ENCODE measurements at places on chromosomes 2 and 18. TPM values are rescaled to one million over a fixed set of nuclear protein-coding genes. Genes with fewer than 3 reads are reported as not detected.

- H3K36me3 ChIP-seq, result no peaks in the 10 kb centered on the region
- no peak for DNase-seq
- H3K27me3 ChIP-seq, result no peaks in the 10 kb centered on the region
- H3K27ac ChIP-seq, result no peak overlapping the region
- no peaks in the 10 kb centered on the region for H3K4me1 ChIP-seq
Measured at GRCh38 chr2:21013043-21013816, 30.6 kb downstream of the APOB start.

ZNF532 gene
- total RNA-seq, result 30.0 TPM

DNA sequence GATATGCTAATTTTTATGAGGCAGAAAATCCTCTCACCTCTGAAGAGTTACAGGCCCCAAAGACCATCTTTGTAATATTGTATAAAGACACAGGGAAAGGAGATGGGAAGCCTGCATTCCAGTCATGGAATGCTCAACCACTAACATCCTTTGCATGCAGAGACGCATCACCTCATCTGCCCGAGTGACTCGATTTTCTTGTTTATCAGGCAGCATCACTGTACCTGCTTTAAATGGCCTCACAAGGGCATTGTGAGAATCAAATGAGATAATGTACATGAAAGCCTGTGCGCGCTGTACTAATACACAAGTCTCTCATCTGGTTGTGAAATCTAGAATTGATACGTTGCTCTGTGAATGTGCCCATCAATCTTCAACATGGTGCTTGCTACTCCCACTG is 10.2 kb upstream of the TMEM247 start:
- no peak overlapping the region for H3K27ac ChIP-seq
- DNase-seq, result peak; percentile 48
- no peaks in the 10 kb centered on the region for H3K27me3 ChIP-seq
- no peak overlapping the region for H3K4me3 ChIP-seq
- H3K4me1 ChIP-seq, result no peaks in the 10 kb centered on the region

DNAJC27 gene
- total RNA-seq, result 2.0 TPM

IL1B gene
- 3.6 TPM for total RNA-seq

DNA sequence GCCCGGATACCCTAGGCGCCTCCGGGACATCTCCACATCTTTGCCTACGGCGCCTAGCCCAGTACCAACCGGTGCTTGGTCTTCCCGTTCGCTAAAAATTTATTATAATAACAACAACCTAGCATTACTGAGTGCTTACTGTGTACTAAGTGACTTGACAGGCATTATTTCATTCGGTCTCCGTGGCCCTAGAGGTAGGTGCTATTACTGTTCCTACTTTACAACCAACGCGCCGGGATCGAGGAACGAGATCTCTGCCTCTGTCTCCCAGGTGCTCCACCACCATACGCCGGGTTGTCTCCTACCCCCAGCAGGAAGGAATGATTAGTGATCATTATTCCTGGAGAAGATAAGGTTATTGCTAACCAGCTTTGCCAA is 657 bp upstream of the BIN1 start:
- peak overlapping the region; percentile 35 for H3K27ac ChIP-seq
- peaks cover 13% of the 10 kb centered on the region for H3K4me1 ChIP-seq
- peak overlapping the region; percentile 82 for H3K4me3 ChIP-seq
- H3K36me3 ChIP-seq, result no peaks in the 10 kb centered on the region
- peaks cover 7% of the 10 kb centered on the region for H3K27me3 ChIP-seq

CD226 gene
- total RNA-seq, result 1.1 TPM

DNA sequence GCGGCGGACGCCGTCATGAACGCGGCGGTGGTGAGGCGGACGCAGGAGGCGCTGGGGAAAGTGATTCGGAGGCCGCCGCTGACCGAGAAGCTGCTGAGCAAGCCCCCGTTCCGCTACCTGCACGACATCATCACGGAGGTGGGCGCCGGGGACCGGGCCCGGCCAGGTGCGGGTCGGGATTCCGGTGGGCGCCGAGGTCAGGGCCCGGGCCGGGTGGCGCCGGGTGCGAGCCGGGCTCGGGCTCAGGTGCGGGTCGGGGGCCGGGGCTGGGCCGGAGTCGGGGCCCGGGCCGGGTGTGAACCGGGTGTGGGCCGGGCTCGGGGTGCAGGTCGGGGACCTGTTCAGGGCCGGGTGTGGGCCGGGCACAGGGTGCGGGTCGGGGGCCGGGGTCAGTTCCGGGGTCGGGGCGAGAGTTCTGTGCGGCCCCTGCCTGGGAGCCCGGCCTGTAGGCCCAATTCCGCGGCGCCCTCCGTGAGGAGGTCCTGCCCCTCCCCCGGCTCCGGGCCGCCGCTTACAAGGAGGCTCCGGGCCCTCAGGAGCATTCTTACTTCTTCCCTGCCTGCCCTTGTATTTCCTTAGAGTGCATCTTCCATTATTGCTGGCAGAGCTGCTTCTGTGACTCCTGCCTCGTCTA is 447 bp downstream of the TRAF3IP1 start:
- no peak overlapping the region for H3K27ac ChIP-seq
- peaks cover 5% of the 10 kb centered on the region for H3K27me3 ChIP-seq
- H3K4me3 ChIP-seq, result peak overlapping the region; percentile 74
- peak; percentile 8 for DNase-seq
- H3K4me1 ChIP-seq, result peaks cover 7% of the 10 kb centered on the region

- no peak for DNase-seq
- H3K4me3 ChIP-seq, result no peak overlapping the region
- no peaks in the 10 kb centered on the region for H3K4me1 ChIP-seq
- H3K36me3 ChIP-seq, result no peaks in the 10 kb centered on the region
- H3K27me3 ChIP-seq, result no peaks in the 10 kb centered on the region
- H3K27ac ChIP-seq, result no peak overlapping the region
Measured at GRCh38 chr2:30869988-30870387, 62.7 kb upstream of the CAPN13 start.

TANC1 gene
- total RNA-seq, result 12.9 TPM

- no peaks in the 10 kb centered on the region for H3K36me3 ChIP-seq
- H3K27ac ChIP-seq, result no peak overlapping the region
- no peaks in the 10 kb centered on the region for H3K4me1 ChIP-seq
Measured at GRCh38 chr2:21633466-21633865, 509.7 kb downstream of the TDRD15 start.

DNA sequence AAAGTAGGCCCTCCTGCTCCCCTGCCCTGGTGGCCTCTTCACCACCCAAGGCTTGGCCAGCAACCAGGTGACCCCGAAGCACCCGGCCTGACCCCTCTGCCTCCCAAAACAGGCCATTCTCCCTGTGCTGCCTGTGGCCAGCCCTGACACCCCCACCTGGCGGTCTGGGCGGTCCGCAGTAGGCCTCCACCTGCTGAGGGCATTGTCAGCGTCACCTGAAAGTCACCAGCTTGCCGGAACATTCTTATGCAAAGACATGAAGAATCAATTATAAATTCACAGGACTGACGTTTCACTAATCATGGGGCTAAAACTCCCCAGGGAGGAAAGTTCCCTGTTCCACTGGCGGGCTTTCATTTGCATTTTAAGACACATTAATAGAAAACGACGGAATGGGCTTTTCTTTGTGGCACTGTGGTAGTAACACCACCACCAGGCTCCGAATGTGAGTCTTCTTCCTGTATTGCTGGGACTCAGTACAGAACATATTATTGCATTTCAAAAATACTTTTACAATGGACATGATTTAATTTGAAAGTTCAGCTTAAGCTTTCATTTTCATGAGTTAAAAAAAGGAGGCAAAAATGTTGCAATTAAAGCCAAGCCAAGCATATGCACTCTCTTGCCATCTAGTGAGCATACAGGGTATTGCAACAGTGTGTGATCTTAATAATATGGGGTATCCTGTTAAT is 57.4 kb downstream of the ADI1 start:
- H3K27ac ChIP-seq, result no peak overlapping the region
- no peak overlapping the region for H3K4me3 ChIP-seq
- peaks cover 22% of the 10 kb centered on the region for H3K36me3 ChIP-seq
- peak; percentile 65 for DNase-seq
- H3K27me3 ChIP-seq, result no peaks in the 10 kb centered on the region

DNA sequence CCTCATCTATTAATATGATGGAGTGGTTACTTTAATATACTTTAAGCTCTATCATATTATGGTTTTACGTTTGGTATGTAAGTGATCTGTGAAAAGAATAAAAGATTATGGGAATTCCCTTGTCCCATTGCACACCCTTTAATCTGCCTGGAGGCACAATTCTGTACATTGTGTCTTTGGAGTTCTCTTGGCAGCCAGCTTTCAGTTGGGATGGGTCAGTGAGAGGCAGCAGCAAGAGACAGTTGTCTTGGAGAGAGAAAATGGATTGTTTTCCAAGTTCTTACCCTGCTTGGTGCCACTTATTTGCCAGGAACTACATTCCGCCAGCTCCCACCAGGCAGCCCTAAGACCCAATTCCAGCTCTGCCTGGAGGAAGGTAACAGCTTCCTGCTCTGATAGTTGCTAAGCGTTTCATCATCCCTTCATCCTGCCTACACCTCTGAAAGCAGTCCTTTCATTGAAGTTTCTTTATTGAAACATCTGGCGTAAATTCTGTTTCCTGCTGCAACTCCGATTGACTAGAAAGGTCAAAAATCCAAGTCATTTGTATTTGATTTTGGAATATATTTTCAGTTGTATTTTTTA is 365.2 kb downstream of the AKAIN1 start:
- no peak overlapping the region for H3K27ac ChIP-seq
- DNase-seq, result no peak
- no peaks in the 10 kb centered on the region for H3K4me1 ChIP-seq
- H3K27me3 ChIP-seq, result no peaks in the 10 kb centered on the region
- no peaks in the 10 kb centered on the region for H3K36me3 ChIP-seq

GRCh38 chr2:73564986-73565385 is 77.2 kb downstream of the NAT8 start:
- DNase-seq, result no peak
- H3K36me3 ChIP-seq, result no peaks in the 10 kb centered on the region
- H3K27ac ChIP-seq, result no peak overlapping the region
- H3K4me1 ChIP-seq, result no peaks in the 10 kb centered on the region

DNA sequence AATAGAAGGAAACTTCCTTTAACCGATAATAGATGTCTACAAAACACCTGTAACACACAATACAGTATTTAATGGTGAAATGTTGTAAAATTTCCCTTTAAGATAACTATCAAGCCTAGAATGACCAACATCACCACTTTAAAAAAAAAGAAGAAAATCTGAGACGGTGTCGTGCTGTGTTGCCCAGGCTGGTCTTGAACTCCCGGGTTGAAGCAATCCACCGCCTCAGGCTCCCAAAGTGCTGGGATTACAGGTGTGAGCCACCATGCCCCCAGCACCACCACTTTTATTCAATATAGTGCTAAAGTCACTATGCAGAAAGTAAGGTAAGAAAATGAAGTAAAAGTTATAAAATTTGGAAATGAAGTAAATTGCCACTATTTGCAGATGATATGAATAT is 96.9 kb downstream of the MYOM1 start:
- no peak for DNase-seq
- H3K4me3 ChIP-seq, result no peak overlapping the region

DNA sequence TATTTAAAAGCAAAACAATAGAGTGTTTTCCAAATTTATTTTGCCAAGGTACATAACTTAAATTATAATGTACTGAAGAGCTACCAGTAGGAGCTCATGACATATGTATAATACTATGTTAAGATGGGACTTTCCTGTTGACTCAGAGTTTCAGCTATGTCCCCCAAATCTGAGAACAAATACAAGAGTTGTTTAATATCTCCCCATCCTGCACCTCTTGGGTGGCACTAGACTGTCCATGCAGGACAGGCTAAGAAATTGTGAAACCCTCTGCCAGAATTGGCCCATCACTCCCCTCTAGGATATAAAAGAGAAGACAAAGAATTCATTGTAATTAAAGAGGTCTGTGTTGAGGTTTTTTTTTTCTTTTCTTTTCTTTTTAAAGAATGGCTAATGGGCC is 21.7 kb upstream of the CTAGE1 start:
- peaks cover 8% of the 10 kb centered on the region for H3K4me1 ChIP-seq
- no peak overlapping the region for H3K4me3 ChIP-seq
- peak; percentile 63 for DNase-seq
- H3K27ac ChIP-seq, result no peak overlapping the region
- H3K36me3 ChIP-seq, result no peaks in the 10 kb centered on the region

COL4A4 gene
- total RNA-seq, result 0.28 TPM

- no peaks in the 10 kb centered on the region for H3K27me3 ChIP-seq
- no peak overlapping the region for H3K4me3 ChIP-seq
- DNase-seq, result no peak
- H3K4me1 ChIP-seq, result peaks cover 20% of the 10 kb centered on the region
- no peak overlapping the region for H3K27ac ChIP-seq
- no peaks in the 10 kb centered on the region for H3K36me3 ChIP-seq
Measured at GRCh38 chr18:7600036-7600435, 32.9 kb downstream of the PTPRM start.

DNA sequence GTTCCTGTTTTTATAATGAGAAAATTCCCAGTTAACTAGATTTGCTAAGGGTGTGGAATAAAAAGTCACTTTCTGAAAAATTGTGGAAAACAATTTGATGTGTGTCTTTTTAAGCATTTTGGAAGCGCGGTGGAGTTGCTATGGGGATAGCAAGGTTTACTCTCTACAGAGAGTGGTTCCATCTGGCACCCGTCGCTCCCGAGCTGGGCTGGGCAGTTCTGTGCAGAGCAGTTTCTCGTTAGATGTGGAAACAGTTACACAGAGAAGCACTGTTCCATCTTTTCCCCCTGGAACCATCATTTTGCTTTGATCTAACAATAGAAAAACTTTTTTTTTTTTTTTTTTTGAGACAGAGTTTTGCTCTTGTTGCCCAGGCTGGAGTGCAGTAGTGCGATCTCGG is 17.4 kb downstream of the LDLRAD4 start:
- H3K4me3 ChIP-seq, result no peak overlapping the region
- H3K27me3 ChIP-seq, result peaks cover 17% of the 10 kb centered on the region
- no peak overlapping the region for H3K27ac ChIP-seq
- H3K4me1 ChIP-seq, result no peaks in the 10 kb centered on the region
- H3K36me3 ChIP-seq, result no peaks in the 10 kb centered on the region

DNA sequence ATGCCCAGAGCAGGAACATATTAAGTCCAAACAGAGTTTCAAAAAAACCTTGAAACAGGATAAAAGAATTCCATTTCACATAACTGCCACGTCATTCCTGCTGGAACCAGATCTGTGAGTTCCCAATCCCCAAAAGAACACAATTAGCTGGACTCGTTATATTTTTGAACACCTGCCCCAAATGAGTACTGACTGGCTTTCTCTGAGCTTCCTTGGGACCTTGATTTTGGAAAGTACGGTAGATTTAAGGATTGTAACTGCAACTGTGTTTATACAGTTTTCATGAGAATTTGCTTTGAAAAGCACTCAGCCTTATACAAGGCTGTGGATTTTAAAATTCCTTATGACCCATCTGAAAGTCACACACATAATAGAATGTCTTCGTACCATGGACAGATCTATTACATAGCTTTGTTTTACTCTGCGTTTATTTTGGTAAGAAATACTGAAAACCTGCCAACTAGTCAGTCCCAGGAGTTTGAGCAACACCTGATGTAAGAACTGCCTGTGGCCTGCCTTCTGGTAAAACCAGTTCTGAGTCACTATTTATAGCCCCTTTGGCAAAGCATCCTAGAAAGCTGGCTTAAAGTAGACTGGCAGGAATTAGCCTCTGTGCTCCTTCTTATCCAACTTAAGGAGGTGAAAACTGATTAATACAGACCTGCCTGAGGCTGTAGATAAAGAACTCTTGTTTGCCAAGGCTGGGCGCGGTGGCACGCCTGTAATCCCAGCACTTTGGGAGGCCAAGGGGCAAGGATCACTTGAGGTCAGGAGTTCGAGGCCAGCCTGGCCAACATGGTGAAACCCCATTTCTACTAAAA is 48.1 kb downstream of the MERTK start:
- no peak overlapping the region for H3K4me3 ChIP-seq
- H3K27ac ChIP-seq, result no peak overlapping the region
- no peaks in the 10 kb centered on the region for H3K36me3 ChIP-seq
- peak; percentile 97 for DNase-seq
- H3K27me3 ChIP-seq, result peaks cover 18% of the 10 kb centered on the region

AQP12B gene
- total RNA-seq, result not detected

All from IMR-90 (cell line).